Activated CD4-positive, alpha-beta memory T cell treated with anti-CD3 and anti-CD28 coated beads for 36 hours (primary cell): ENCODE measurements at places on chromosomes 3 and 15.

DNA sequence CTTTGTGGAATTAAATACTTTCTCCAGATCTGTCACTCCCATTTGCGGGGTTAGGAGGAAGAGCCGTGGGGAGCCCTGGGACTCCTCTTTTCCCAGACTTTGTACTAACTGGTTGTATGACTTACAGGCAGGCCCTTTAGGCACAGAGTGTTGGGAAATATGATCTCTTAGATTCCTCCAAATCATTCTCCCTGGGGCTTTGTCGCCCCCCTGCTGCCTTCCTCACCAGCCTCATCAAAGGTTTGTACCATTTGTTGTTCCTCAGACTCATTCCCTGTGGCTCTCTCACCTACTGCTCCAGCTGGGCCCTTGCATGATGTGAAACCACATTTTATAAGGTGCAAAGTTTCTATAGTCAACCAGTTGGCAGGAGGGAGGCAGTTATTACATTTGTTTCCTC, 56.4 kb downstream of the CRYGS start:
- DNase-seq, result no peak

GRCh38 chr15:68862415-68862814, 41.7 kb upstream of the ANP32A start:
- DNase-seq, result no peak

DNA sequence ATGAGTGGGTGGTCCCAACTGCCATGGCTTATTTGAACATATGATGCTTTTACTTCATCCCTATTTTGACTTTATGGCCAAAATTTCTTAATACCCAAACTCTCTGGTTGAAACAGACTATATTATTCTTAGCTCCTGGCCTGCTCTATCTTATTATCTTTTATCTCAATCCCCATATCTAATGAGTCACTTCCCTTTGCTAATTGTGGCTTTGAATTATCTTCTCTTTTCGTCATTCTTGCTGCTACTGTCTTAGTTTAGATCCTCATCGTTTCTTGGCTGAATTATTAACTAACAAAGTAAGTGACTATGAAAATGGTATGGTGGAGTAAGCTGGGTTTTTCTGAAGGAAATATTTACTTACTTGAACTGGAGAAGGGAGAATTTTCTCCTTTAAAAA, 28.2 kb upstream of the DNAJC19 start:
- DNase-seq, result no peak

- DNase-seq, result no peak
Measured at GRCh38 chr15:63899193-63899592, 65.4 kb upstream of the HERC1 start.

DNA sequence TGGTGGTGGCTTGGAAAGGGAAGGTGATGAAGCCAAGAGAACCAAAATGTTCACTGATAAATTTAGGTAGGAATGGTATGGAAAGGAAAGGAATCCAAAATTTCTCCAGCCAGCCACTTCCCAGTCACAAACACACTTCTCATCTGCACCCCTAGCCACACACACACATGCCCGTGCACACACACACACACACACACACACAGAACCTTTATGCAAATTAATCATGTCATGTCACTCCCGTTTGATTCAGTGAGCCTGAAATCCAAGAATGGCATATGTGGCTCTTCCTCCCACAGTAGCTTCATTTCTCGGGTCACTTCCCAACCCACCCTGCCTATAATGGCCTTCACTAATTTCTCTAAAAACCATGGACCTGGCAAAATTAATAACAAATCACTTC, 3.1 kb upstream of the HLTF start:
- no peak for DNase-seq

- DNase-seq, result peak; percentile 17
Measured at GRCh38 chr3:108342837-108343486, 46.6 kb downstream of the HHLA2 start.

DNA sequence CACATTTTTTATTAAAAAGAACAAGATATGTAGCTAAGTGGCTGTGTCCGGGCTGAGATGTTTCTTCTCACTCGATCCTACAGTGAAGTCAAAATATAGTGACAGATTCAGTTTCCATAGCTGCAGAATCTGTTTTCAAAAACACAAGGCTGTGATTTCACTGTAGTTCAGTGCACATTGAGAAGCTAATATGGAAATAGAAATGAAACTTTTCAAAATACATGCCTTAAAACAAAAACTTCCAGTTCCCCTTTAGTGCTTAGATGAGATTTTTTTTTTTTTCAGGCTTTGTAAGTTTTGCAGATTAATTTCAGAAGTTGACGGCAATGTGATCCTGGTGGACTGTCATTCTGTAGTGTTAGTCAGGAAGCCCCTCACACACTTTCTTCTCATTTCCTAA, 23.8 kb upstream of the TRAK1 start:
- DNase-seq, result no peak

DNA sequence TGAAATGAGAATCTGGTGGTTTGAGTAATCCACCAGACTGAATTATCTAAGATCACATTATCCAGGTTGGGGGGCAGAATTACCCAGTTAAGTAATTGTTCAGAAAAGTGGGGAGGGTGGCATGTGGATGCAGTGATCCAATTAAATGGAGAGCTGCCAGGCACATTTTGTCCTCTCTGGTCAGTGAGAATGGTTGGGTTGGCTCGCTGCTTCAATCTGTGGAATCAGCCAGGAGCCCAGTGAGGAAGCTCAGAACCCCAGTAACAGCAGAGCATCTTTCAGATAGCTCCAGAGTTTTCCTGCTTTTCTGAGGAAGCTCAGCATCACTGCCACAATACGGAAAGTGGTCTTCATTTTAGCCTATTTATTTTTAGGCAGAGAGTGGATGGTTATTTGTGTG, 6.4 kb upstream of the EXOG start:
- no peak for DNase-seq

DNA sequence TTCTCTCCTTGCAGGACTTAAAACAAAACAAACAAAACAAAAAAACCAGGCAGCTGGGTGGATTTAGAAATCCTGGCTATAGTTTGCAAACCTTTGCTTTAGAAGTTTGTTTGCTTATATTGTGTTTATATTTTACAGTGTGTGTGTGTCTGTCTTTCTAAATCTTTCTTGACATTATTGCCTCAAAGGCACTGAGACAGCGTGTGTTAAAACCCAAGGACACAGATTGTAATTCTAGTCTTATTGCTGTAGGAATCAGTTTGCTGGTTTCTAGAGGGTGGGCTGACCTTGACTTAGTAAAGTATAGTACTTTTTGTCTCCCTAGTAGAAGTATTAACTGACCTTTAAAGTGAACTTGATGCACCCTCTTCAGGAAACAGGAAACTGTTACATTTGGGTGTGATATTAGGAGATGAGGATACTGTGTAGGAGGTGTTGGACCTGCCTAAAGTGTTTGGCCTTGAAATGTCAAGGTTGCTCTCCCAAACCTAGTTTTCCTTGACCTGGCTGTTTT, 71.0 kb downstream of the TCF12 start:
- no peak for DNase-seq

- no peak for DNase-seq
Measured at GRCh38 chr3:149247008-149247710, 25.5 kb upstream of the CP start.

DNA sequence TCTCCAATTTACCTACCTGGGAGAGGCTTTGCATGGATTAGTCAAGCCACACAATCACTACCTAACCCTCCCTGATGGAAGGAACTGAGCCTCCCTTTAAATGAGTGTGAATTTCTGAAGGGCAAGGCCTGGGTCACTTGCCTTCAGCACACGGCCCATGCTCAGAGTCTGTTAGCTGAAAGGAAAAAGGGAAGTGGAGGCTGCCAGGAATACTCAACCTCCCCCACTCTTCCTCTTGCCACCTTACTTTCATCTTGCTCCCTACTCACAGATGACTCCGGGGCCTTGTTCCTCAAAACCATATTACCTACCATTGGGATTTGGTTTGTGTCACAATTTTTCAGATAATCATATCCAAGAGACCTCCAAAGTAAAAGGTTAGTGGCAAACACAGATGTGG, 220.0 kb downstream of the ABHD5 start:
- DNase-seq, result no peak

- no peak for DNase-seq
Measured at GRCh38 chr3:120756061-120756460, 13.5 kb downstream of the GTF2E1 start.

GRCh38 chr3:9553948-9554513, 409 bp upstream of the LHFPL4 start:
- no peak for DNase-seq

GRCh38 chr3:166554023-166554422, 716.8 kb upstream of the BCHE start:
- no peak for DNase-seq

DNA sequence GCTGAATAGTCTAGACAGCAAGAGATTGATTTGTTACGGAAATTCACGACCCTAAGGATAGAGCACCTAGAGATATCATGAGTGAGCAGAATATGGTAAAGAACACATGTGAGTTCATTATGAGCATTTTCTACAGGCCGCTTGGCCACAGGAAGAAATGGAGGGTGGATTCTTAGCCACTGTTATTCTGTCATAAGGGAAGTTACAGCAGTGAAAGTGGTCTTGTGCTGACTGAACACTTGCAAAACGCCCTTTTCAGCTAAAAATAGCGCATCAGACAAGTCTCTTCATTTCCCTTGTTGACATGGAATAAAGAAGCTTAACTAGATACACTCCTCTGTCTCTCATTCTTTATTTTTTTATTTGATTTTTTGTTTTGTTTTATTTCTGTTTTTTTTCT, 19.8 kb downstream of the DGKG start:
- no peak for DNase-seq

GRCh38 chr15:101024073-101024695, 105.0 kb downstream of the LRRK1 start:
- DNase-seq, result no peak

DNA sequence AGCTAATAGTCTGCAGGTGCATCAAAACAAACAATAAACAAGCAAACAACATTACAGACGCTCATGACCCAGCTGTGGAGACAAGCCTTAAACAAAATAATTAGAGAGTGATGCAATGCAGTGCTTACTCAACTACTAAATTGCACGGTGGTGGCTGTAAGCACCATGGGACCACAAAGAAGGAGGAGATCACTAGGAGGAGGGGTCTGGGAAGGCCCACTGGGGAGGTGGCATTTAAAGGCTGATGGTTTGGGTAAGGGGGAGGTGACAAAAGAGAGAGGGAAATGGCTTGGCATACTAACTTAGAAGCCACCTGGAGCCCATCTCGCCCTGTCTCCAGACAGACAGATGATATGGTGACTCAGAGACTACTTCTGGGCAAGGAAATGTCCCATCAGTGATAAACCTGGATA, 516.7 kb downstream of the FOXP1 start:
- peak; percentile 70 for DNase-seq

GRCh38 chr15:85584872-85585271, 204.5 kb downstream of the AKAP13 start:
- DNase-seq, result no peak

- DNase-seq, result no peak
Measured at GRCh38 chr3:178851564-178851963, 220.0 kb downstream of the ZMAT3 start.

DNA sequence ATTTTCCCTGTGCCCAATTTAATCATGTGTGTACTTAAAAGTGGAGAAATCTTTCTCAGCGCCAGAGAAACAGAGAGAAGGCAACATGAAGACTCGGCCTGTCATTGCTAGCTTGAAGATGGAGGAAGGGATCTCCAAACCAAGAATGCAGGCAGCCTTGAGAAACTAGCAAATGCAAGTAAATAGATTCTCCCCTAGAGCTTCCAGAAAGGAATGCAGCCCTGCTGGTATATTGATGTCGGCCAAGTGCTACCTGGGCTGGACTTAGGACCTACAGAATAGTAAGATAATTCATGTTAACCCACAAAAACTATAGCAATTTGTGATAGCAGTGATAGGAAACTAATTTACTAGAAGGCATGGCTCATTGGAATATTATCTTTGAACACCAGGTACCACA, 150.9 kb upstream of the ABI3BP start:
- DNase-seq, result no peak

GRCh38 chr3:68876112-68876713, 56.1 kb downstream of the TAFA4 start:
- DNase-seq, result peak; percentile 23

DNA sequence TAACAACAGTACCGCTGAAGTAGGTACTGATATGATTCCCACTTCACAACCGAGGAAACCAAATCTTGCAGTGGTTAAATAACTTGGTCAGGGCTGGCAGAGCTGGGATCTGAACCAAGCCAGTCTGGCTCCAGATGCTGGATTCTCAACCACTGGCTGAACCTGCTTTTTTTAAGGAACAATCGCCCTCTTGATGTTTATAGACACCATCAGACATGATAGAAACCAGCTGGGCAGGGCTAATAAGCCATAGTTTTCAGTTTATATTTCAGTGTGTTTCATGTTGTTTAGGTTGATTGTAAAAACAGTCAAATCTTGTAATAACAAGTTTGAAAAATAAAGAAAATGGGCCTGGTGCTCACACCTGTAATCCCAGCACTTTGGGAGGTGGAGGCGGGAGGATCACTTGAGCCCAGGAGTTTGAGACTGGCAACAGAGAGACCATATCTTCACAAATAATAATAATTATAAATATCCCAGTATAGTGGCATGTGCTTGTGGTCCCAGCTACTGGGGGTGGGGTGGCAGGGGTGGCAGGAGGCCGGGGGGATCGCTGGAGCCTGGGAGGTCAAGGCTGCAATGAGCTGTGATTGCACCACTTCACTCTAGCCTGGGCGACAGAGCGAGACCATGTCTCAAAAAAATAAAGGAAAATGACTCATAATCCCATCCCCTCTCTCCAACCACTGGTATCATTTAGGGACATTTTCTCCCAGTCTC, 36.7 kb downstream of the XYLB start:
- DNase-seq, result no peak

GRCh38 chr3:78174821-78175220, 1134.9 kb downstream of the ROBO2 start:
- DNase-seq, result no peak

- DNase-seq, result no peak
Measured at GRCh38 chr3:82633319-82633718, 871.9 kb upstream of the GBE1 start.

- no peak for DNase-seq
Measured at GRCh38 chr15:74773731-74774252, 8.1 kb upstream of the CSK start.

GRCh38 chr15:69786136-69786701, 311.5 kb downstream of the TLE3 start:
- DNase-seq, result no peak

GRCh38 chr3:125194849-125195601, 17.5 kb downstream of the SLC12A8 start:
- DNase-seq, result no peak

- DNase-seq, result no peak
Measured at GRCh38 chr3:51274052-51274451, 111.0 kb upstream of the MANF start.

- DNase-seq, result no peak
Measured at GRCh38 chr3:159559771-159560170, 428.9 kb upstream of the IL12A start.

DNA sequence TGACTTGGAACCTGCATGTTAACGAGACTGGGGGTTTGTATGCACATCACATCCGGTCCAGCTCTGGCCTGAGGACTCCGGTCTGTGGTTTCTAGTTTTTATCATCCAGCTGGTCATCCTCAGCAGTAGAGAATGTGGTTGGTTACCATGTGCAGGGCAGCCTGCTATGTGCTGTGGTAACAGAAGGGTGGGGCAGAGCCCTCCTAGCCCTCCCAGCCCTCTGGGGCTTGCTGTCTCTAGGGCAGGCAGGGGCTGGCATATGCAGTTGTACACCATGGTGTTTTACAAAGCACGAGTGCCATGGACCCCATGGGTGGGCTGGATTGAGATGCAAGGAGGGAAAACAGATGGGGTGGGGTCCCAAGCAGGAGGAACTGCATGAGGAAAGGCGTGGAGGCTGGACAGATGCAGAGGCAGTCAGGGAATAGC, 70.2 kb downstream of the APBA2 start:
- no peak for DNase-seq
